HCT116 (cell line): ENCODE measurements at places on chromosomes 11 and 22. TPM values are rescaled to one million over a fixed set of nuclear protein-coding genes. Genes with fewer than 3 reads are reported as not detected.

MS4A1 gene
- total RNA-seq = 0.25 TPM

KRTAP5-3 gene
- total RNA-seq = not detected

ELF5 gene
- 0.32 TPM for total RNA-seq

CATSPER1 gene
- 2.4 TPM for total RNA-seq

RAB3IL1 gene
- total RNA-seq = 18.1 TPM

SNX32 gene
- total RNA-seq = not detected

CECR2 gene
- 6.0 TPM for total RNA-seq

TSPAN18 gene
- total RNA-seq = 18.3 TPM

MEI1 gene
- 0.64 TPM for total RNA-seq

RPS6KB2 gene
- 54.1 TPM for total RNA-seq

MS4A13 gene
- not detected for total RNA-seq

SAA2 gene
- 5.2 TPM for total RNA-seq

SYCE3 gene
- not detected for total RNA-seq

TBX1 gene
- total RNA-seq = 3.9 TPM

OR4A16 gene
- total RNA-seq = not detected

HEPACAM gene
- not detected for total RNA-seq

CWC15 gene
- total RNA-seq = 47.6 TPM

PRPF19 gene
- 156 TPM for total RNA-seq

LRRC32 gene
- 0.54 TPM for total RNA-seq

MMP8 gene
- total RNA-seq = not detected

NOX4 gene
- total RNA-seq = not detected

TTLL12 gene
- 100 TPM for total RNA-seq

BID gene
- 58.2 TPM for total RNA-seq

MMP12 gene
- not detected for total RNA-seq

GLYATL1B gene
- not detected for total RNA-seq

HBE1 gene
- 212 TPM for total RNA-seq

C11orf91 gene
- 0.54 TPM for total RNA-seq

PIWIL4 gene
- 0.34 TPM for total RNA-seq

TTC9C gene
- total RNA-seq = 33.3 TPM

APOBEC3F gene
- total RNA-seq = 11.1 TPM

P2RY2 gene
- total RNA-seq = 2.9 TPM

CCDC81 gene
- 0.69 TPM for total RNA-seq

OR52A1 gene
- total RNA-seq = not detected

SLN gene
- not detected for total RNA-seq

GDPD5 gene
- total RNA-seq = 27.5 TPM

THRSP gene
- not detected for total RNA-seq

MTMR3 gene
- 27.0 TPM for total RNA-seq

GRM5 gene
- not detected for total RNA-seq

DNAJB13 gene
- total RNA-seq = 0.22 TPM

OVOL1 gene
- 14.7 TPM for total RNA-seq

GVQW3 gene
- total RNA-seq = 4.7 TPM

SAA4 gene
- not detected for total RNA-seq

DUSP18 gene
- total RNA-seq = 9.7 TPM

APOL6 gene
- total RNA-seq = 0.84 TPM

RIMBP3C gene
- total RNA-seq = 0.15 TPM

KCNQ1 gene
- total RNA-seq = 10.7 TPM

MYO18B gene
- 0.05 TPM for total RNA-seq

SEPTIN5 gene
- total RNA-seq = 9.0 TPM

UPK3A gene
- total RNA-seq = not detected

OR5B3 gene
- total RNA-seq = not detected

AASDHPPT gene
- total RNA-seq = 59.5 TPM

RIC3 gene
- total RNA-seq = not detected

LRRC56 gene
- 9.1 TPM for total RNA-seq
